ENCODE measurements at places on chromosomes 7 and 10.

- no peak for DNase-seq
Observed at GRCh38 chr7:128530855-128531104, 54.2 kb downstream of the METTL2B start.

DNA sequence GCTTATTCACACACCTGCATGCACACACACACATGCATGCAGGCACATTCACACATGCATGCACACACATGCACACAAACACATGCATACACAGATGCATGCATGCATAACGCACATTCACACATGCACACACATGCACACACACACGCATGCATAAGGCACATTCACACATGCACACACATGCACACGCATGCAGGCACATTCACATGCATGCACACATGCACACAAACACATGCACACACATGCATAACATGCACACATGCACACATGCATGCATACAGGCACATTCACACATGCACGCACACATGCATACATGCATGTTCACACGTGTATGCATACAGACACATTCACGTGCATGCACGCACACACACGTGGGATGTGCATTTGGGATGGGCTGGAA is 165.8 kb downstream of the PAXIP1 start:
- no peak for DNase-seq

- DNase-seq, result no peak
Observed at GRCh38 chr10:71719042-71719441, 536 bp downstream of the C10orf105 start.

DNA sequence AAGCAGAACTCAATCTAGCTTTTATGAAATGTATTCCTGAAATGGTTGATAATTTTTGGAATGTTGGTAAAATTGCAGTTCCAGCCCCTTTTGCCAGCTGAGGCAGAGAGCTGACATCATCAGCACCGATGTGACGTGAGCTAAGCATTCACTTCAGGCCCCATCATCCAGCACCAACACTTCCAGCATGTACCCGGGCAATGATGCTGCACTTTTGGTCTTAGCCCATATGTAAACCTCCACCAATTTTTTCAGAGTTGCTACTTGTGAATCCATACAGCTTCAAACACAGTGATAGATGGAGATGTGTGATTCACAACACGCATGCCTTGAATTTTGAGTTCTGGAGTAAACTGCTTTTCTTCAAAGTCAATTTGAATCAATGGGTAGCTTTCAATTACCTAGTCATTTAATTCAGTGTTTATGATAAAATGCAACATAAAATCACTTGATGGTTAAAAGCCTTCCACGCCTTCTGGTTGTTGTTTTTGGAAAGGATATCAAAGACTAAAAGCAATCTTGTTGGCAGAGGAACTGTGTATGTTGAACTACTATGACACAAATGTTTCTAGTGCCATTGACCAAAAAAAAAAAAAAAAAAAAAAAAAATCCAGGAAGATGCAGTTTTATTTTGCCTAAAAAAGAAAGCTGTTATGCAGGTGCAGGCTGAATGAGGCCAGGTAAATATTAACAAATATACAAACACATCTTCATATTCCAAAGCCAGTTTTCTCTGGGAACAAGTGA is 73.9 kb downstream of the NRP1 start:
- DNase-seq, result no peak

DNA sequence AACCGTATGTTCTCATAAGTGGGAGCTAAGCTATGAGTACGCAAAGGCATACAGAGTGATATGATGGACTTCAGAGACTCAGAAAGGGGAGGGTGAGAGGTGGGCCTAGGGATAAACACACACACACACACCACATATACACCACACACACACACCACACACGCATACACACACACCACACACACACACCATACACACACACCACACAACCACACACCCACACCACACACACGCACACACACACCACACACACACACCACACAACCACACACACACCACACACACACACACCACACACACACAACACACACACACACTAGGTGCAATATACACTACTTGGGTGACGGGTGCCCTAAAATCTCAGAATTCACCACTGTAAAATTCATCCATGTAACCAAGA is 113.6 kb upstream of the ADAM12 start:
- no peak for DNase-seq

DNA sequence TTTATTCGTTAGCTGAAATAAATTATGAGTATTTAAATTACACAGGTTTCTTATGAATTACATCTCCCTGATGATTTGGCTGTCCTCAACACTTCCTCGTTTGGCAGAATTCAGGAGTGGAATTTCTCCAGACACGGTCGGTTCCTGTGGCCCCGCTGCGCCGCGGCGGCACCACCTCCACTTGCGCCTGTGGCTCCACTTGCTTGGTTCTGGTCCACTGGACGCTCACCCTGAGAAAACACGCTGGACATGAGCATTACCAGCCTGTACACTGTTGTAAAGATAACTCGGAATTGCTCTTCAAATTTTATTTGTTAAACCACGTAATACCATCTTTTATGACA is 85.3 kb downstream of the ZNF33B start:
- no peak for DNase-seq

GRCh38 chr7:159169391-159169790 is 24.7 kb upstream of the VIPR2 start:
- DNase-seq, result no peak

DNA sequence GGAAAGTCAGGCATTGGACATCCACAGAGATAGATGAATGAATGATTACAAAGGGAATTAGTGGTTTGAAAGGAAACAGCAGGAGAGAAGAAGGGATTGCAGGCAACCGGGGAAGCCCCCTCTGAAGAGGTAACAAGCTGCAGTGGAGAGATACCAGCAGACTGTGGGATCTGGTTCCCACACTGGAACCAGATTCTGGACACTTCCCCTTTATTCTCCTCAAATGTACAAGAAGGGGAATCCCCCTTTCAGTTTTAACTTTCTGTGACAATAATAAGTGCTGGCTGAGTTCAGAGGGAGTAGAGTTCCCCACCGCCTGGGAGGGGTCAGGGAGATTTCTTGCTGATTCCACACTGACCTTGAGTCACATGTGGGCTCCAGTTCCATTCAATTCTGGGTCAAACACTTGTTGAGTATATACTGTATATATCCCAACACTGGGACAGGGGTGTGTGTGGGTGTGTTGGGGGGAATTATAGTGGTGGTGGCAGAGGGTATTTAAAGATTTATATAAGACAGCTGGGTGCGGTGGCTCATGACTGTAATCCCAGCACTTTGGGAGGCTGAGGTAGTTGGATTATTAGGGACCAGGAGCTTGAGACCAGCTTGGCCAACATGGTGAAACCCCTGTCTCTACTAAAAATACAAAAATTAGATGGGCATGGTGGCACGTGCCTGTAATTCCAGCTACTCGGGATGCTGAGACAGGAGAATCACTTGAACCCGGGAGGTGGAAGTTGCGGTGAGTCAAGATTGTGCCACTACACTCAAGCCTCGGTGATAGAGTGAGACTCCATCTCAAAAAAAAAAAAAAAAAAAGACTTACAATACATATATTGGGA is 16.5 kb upstream of the DDIT4 start:
- no peak for DNase-seq

DNA sequence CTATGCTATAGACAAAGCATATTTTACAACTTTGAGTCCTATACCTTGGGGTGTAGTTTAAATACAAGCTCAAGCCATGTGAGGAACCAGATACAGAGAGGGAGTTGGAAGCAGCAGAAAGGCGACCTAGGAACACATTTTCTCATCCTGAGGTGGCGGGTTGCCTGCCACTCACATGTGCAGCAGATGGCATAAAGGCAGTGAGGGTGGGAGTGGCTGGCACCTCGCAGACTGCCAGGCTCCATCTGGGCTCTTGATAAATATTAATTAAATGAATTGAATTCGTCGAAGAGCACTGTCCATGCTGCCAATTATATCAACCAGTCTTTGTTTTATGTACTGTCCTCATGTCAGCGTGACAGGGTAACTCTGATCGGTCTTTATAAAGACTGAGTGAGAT is 79.0 kb upstream of the SEMA3C start:
- no peak for DNase-seq

DNA sequence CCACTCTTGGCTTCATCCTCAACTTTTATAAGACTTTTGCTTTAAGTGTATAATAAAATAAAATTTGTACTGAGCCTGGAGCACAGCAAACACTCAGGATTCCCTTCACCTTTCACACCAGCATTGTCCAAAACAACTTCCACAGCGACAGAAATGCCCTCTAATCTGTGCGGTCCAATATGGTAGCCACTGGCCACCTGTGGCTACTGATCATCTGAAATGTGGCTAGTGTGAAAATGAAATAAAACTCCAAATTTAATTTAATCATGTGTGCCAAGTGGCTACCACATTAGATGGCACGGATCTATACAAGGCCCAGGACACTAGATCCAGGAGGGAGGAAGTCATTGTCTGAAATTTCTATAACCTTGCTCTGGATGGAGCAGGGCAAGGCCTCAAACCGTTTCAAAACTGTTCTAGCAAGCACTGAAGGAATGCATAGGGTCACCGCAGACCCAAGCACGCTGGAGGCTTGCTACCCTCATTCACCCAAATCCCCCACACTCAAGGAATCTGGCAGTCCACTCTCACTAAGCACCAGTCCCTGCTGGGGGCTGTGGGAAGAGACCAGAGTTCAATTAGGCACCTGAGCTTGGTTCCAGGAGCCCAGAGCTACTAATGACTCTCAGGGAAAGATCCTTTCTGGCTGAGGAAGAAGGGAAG is 6.3 kb upstream of the MYO1G start:
- no peak for DNase-seq

DNA sequence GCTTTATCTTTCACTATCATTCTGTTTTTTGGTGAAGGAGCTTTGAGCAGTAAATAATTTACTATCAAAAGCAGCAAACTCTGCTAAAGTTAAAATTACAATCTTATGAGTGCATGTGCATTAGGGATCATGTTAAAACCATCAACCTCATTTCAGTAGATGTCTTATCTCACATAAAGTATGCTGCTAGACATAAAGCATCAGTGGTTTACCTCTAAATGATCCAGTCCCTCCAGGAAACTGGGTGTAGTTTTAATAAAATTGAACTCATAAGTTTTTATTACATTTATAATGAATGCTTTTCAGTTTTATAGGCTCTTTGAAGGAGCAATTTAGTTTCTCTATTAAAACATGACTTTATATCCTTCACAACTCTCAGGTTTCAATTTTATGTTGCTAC is 108.7 kb downstream of the LRRN3 start:
- no peak for DNase-seq

DNA sequence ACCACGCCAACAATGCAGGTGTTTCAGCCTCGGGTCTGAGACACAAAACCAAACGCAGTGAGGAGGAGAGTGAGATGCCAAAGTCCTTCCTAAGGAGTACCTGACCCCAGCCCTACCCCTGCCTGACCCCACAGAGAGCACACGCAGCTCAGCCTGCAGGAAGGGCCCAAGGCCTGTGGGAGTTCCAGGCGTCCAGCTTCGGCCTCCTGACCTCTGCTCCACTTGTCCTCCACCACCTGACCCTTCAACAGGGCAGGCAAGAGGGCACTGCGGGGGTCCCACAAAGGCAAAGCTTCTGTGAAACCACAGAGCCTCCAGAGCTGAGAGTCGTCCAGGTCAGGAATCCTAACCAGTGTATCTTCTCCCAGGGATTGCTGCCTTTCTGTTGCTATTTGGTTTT is 122.0 kb upstream of the PPP2R2D start:
- no peak for DNase-seq

GRCh38 chr10:131532745-131533341 is 221.3 kb upstream of the TCERG1L start:
- DNase-seq, result no peak

DNA sequence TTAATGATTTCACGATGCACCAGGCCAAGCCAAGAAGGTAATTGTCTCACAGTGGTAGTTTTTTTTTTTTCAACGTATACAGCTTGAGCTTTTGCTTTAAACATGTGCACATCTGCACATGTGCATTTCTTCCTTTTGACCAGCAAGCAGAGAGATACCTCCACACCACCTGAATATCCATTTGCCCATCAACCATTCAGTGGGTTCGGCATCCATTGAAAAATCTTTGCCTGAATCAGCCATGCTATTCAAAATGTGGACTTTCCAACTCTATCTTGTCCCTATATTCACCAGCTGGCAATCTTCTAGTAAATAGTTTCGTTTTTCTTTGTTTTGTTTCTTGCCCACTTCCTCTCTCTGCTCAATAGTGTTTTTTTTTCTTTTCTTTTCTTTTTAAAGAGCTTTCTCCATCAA is 7.7 kb upstream of the TRA2A start:
- no peak for DNase-seq

All from stimulated activated CD4-positive, alpha-beta T cell treated with anti-CD3 and anti-CD28 coated beads, TNF-alpha, amount 100 ng/mL, for 24 hours (primary cell).